Suppressor macrophage (primary cell): ENCODE measurements at places on chromosomes 7 and 10.
A peak's percentile ranks its signal among the peaks of the same experiment; 100 is the strongest.

DNA sequence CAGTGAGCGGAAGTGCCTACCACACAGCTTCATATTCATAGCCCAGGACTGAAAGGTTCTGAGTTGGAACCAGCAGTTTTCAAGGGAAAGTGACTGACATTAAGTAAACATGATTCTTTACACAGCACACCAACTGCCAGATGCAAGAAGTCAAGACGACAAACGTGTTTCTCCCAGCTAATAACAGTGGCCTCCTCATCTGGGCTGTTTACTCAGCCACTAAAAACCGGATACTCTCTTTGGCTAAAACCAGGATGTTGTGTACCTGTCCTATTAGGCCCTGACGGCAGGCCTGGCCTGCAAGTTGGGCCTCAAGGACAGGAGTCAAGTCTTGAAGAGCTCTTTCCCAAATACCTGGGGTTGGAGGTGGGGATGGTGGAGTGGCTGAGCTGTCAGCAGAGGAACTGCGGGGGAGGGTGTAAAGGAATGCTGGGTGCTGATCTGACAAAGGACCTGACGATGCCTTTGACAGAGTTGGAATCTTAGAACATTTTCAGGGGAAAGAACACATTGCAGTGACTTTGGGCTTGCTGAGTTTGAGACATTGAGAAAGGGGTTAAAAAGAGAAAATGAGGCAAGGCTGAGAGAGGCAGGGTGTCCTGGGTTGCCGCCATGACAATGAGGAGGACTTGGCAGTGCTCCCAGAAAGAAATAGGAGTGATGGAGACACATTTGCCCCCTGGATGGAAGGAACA is 57.7 kb downstream of the STEAP1B start:
- DNase-seq, result no peak

- DNase-seq, result no peak
Measured at GRCh38 chr7:65974191-65974801, 7.7 kb downstream of the GUSB start.

- DNase-seq, result peak; percentile 45
Measured at GRCh38 chr7:77501192-77501515, 35.9 kb upstream of the PTPN12 start.

DNA sequence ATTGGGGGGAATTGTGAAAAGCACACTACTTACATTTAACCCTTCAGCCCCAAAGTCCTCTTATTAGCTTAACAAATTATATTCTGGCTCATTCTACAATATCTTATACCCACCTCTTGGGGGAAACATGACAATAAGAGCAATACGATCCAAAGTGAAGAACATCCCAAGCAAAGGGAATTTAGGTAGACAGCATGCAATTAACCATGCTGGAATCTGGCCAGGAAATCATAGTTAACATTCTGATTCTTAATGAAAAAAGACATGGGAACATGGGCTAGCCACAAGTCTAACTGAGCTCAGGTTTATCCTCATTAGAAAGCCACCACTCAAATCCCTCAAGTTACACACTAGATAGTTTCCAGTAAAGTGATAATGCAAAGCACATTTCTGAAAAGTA is 241.9 kb upstream of the SLC26A5 start:
- DNase-seq, result no peak

- no peak for DNase-seq
Measured at GRCh38 chr10:47449979-47450378, 33.9 kb downstream of the ANXA8 start.

- no peak for DNase-seq
Measured at GRCh38 chr10:17965649-17966235, 14.0 kb downstream of the SLC39A12 start.
